ENCODE measurements at places on chromosomes 16 and 17. TPM values are rescaled to one million over a fixed set of nuclear protein-coding genes. Genes with fewer than 3 reads are reported as not detected.

GRCh38 chr16:58157951-58158540 lies 28.9 kb upstream of the CFAP20 start:
- peaks cover 5% of the 10 kb centered on the region for H3K4me1 ChIP-seq
- H3K27me3 ChIP-seq, result no peaks in the 10 kb centered on the region
- H3K27ac ChIP-seq, result no peak overlapping the region
- no peak for DNase-seq
- no peak overlapping the region for H3K4me3 ChIP-seq
- H3K36me3 ChIP-seq, result peaks cover 6% of the 10 kb centered on the region

- peaks cover 11% of the 10 kb centered on the region for H3K4me1 ChIP-seq
- no peak for DNase-seq
- H3K27ac ChIP-seq, result no peak overlapping the region
- H3K27me3 ChIP-seq, result no peaks in the 10 kb centered on the region
- no peaks in the 10 kb centered on the region for H3K36me3 ChIP-seq
These were observed 11.3 kb upstream of the RNF157 start for GRCh38 chr17:76251478-76252039.

DNA sequence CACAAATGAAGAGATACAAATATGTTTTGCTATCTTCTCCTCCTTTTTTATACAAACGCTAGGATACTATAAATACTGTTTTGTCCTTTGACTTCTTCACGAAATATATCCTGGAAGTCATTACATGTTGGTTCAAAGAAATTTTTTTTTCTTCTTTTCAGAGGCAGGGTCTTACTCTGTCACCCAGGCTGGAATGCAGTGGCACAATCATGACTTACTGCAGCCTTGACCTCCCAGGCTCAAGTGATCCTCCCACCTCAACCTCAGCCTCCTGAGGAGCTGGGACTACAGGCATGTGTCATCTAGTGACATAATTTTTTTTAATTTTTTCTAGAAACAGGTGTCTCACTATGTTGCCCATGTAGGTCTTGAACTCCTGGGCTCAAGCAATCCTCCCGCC lies 16.1 kb downstream of the CMC2 start:
- no peaks in the 10 kb centered on the region for H3K27me3 ChIP-seq
- peaks cover 36% of the 10 kb centered on the region for H3K4me1 ChIP-seq
- no peaks in the 10 kb centered on the region for H3K36me3 ChIP-seq

DNA sequence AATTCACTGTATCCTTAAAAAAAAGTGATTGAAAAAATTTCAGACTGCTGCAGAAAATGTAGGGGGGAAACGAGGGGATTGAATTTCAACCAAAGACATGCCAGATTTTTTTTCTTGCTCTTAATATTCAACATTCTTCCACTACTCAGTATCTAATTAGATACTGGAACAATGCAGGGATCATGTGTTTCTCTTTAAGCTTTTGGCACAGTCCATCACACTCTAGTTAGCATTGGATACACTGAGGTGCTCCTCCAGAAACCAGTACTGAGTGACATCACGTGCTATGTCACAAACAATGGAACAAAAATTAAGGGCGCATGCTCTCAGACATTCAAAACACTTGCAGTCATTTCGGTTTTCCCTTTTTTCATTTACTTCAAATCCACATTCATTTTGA lies 298.6 kb upstream of the PSMD7 start:
- no peak for DNase-seq
- no peaks in the 10 kb centered on the region for H3K27me3 ChIP-seq
- H3K4me3 ChIP-seq, result no peak overlapping the region
- no peak overlapping the region for H3K27ac ChIP-seq
- no peaks in the 10 kb centered on the region for H3K36me3 ChIP-seq
- H3K4me1 ChIP-seq, result no peaks in the 10 kb centered on the region

DNA sequence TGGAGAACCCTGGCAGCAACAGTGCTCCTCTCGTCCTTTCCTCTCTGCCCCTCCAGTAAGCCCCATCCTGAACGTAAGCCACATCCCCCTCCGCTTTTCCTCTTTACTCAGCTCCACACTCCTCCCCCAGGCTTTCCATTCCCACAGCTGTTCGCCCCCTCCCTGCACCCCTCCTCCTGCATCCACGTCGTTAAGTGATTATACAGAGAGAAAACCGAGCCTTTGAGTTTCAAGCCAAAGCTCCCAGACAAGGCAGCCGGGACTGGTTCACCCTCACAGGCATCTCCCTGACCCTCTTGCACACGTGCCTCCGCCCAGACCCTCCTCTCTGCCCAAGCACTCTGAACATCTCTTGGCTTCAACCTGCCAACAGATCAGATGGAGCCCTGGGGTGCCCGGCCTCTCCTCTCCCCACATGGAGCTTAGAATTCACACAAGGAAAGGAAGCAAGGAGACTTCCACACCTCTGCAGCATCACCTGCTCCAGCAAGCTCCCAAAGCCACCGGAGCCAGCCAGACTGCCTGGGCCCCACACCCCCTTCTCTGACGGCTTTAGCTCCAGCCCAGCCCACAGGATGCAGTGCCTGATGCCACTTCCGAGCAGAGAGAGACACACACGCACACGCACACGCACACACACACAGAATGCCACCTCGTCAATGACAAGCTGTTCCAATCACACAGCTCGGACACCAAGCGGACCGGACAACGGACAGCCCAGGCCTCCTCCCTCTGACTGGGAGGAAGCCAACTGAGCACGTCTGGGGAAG lies 99.9 kb upstream of the CCL2 start:
- no peaks in the 10 kb centered on the region for H3K4me1 ChIP-seq
- no peak overlapping the region for H3K27ac ChIP-seq
- no peaks in the 10 kb centered on the region for H3K36me3 ChIP-seq
- DNase-seq, result no peak

DNA sequence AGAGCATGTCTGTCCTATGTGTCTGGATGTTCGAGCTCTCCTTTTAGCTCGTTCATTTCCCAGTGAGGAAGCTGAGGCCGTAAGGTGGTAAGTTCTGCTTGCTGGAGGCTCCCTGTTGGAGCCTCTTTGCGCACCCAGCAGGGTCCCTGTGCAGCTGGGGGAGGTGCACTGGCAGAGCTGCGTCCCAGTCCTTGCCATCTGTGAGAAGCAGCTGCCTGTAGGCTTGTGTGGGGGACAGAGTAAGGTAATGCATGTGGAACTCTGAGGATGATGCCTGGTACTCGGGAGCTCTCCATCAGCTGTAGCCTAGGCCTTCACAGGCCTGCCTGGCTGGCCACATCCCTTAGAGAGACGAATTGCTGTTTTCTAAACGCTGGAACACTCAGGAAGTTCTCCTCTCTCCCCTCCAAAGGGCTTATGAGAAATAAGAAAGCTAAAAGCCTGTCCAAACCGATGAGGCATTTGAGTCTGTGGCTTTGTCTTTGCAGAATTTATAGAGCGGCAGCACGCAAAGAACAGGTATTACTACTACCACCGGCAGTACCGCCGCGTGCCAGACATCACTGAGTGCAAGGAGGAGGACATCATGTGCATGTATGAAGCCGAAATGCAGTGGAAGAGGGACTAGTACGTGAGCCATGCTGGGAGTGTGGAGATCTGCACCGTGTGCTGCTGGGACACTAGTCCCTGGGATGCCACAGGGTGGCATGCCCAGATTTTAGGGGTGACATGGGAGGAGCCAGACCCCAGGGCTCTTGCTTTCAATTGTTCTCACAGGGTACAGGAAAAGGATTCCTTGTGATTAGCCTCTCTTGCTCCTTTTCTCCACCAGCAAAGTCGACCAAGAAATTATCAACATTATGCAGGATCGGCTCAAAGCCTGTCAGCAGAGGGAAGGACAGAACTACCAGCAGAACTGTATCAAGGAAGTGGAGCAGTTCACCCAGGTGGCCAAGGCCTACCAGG lies 1.6 kb downstream of the NDUFB10 start:
- peak overlapping the region; percentile 82 for H3K4me3 ChIP-seq
- H3K27ac ChIP-seq, result peak overlapping the region; percentile 2
- no peaks in the 10 kb centered on the region for H3K27me3 ChIP-seq
- peaks cover 21% of the 10 kb centered on the region for H3K36me3 ChIP-seq
- peak; percentile 50 for DNase-seq
- H3K4me1 ChIP-seq, result peaks cover 12% of the 10 kb centered on the region

DNA sequence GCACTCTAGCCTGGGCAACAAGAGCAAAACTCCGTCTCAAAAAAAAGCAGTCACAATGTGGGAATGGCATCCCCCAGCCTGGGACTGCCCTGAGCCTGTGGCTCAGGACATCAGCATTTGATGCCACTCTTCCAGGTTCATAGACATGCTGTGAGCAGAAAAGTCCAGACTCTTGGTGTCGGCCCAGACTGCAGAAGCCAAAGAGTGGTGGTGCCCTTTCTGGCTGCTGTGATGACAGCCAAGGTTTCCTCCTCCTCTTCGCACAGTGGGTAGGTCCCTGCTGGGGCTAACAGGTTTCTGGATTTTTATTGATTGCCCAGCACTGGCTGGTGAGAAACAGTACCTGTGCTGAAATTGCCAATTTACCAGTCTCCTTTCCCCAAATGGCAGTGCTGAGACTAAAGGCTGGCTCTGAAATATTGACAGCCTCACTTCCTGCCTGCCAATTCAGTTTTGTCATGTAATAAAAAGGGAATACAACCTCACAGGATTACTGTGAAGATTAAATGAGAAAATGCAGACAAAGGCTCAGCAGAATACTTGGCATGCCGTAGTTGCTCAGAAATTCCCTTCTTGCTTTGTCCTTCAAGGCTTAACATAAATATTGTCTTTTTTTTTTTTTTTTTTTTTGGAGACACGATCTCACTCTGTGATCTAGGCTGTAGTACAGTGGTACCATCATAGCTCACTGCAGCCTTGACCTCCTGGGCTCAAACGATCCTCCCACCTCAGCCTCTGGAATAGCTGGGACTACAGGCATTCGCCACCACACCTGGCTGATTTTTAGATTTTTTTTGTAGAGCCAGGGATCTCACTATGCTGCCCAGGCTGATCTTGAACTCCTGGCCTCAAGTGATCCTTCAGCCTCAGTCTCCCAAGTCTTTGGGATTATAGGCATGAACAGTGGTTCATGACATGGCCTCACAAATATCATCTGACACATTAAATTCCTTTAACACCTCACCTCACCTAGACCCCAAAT lies 15.5 kb upstream of the UBE2G1 start:
- DNase-seq, result no peak
- H3K27ac ChIP-seq, result no peak overlapping the region
- no peaks in the 10 kb centered on the region for H3K36me3 ChIP-seq
- H3K4me1 ChIP-seq, result no peaks in the 10 kb centered on the region

GRCh38 chr16:17474572-17474971 lies 3.8 kb upstream of the XYLT1 start:
- DNase-seq, result no peak
- H3K27me3 ChIP-seq, result no peaks in the 10 kb centered on the region
- H3K27ac ChIP-seq, result no peak overlapping the region
- peaks cover 4% of the 10 kb centered on the region for H3K4me1 ChIP-seq
- H3K36me3 ChIP-seq, result no peaks in the 10 kb centered on the region

- no peaks in the 10 kb centered on the region for H3K36me3 ChIP-seq
- no peak overlapping the region for H3K27ac ChIP-seq
- no peak overlapping the region for H3K4me3 ChIP-seq
- H3K4me1 ChIP-seq, result peaks cover 17% of the 10 kb centered on the region
- DNase-seq, result no peak
These were observed 119.8 kb downstream of the CLEC16A start for GRCh38 chr16:11064202-11064540.

DNA sequence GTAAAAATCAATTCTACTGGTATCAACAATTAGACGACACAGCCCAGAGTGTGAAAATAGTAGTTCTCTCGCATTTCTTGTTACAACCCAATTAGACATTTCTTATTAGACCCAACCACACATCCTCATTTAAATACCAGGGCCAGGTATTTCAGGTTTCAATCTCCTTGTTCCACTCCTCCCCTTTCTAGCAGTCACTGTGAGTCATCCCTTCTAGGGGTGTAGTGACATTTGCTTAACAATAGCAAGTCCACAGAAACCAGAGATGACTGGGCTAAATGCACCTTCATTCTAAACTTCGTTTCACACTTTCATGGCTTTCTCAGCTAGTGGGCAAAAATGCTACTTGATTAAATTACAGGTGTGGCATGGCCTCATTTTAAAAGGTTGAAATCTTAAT lies 116.9 kb upstream of the CACNG3 start:
- H3K27ac ChIP-seq, result no peak overlapping the region
- no peaks in the 10 kb centered on the region for H3K36me3 ChIP-seq
- no peaks in the 10 kb centered on the region for H3K4me1 ChIP-seq
- no peak for DNase-seq
- no peak overlapping the region for H3K4me3 ChIP-seq

DNA sequence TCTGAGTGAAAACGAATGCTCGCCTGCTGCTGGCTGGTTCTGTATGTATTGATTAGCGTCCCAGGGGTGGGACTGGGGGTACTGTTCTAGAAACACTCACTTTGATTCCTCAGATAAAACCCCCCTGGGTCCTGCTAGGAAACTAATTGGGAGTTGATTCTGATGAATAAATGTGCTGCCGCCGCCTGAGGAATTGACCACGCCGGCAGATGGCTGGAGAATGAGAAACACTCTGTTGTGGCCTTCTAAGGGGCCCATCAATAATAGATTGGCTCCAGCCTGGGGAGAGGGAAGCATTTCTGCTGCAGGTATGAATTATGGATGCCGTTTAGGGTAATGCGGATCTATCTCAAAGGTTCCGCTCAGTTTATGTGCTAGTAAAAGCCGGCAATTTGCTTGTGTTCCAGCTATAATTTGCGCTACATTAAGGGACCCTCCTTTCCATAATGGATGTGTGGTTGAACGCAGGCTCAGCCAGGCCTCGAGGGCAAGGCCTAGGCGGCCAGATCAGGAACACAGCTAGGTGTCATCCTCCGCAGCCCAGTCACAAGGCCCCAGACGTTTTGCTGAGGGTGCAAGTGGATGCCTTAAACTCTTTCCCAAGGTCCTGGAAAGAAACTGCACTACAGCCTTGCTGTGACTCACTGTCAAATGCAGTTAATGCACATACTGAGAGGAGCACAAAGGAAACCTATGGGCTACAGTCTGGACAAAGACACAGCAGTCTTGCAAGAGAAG lies 132.2 kb upstream of the HS3ST2 start:
- no peaks in the 10 kb centered on the region for H3K27me3 ChIP-seq
- H3K4me1 ChIP-seq, result no peaks in the 10 kb centered on the region

DNA sequence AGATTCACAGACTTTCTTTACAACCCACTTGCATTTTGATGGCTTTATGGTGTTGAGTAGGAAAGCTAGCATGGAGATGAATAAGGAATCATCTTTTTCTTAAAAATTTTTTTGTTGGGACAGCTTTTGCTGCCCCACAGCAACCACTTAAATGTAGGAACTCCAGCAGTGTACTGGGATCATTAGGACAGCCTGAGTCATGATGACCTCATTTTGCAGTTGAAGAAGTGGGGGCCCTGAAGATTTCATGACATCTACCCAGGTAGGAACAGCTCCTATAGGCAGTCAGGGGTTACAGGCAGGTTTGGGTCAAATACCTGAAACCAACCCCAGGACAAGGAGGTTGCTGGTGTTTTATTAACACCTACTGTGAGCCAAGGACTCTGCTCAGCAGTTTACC lies 2.1 kb downstream of the METTL22 start:
- no peak for DNase-seq
- peaks cover 24% of the 10 kb centered on the region for H3K36me3 ChIP-seq
- no peak overlapping the region for H3K4me3 ChIP-seq
- H3K27me3 ChIP-seq, result no peaks in the 10 kb centered on the region
- no peak overlapping the region for H3K27ac ChIP-seq

GRCh38 chr17:77688369-77688768 lies 270.1 kb upstream of the TNRC6C start:
- peaks cover 6% of the 10 kb centered on the region for H3K27me3 ChIP-seq
- H3K27ac ChIP-seq, result no peak overlapping the region
- H3K4me1 ChIP-seq, result no peaks in the 10 kb centered on the region
- H3K4me3 ChIP-seq, result no peak overlapping the region
- no peak for DNase-seq

- no peaks in the 10 kb centered on the region for H3K4me1 ChIP-seq
- H3K4me3 ChIP-seq, result no peak overlapping the region
- peaks cover 25% of the 10 kb centered on the region for H3K27me3 ChIP-seq
- no peak for DNase-seq
- H3K27ac ChIP-seq, result no peak overlapping the region
- H3K36me3 ChIP-seq, result no peaks in the 10 kb centered on the region
These were observed 32.2 kb upstream of the BRD7 start for GRCh38 chr16:50400967-50401348.

The IRX3 gene
- total RNA-seq, result 207 TPM

The LPO gene
- total RNA-seq, result not detected

All from cardiac muscle cell (in vitro differentiated cells and primary cell).